ENCODE measurements at places on chromosomes 1 and 21. TPM values are rescaled to one million over a fixed set of nuclear protein-coding genes. Genes with fewer than 3 reads are reported as not detected.

CDC14A gene
- 5.2 TPM for total RNA-seq

C4BPA gene
- total RNA-seq, result not detected

TCHHL1 gene
- total RNA-seq, result not detected

- DNase-seq, result no peak
Measured at GRCh38 chr1:60071296-60071695, 2.3 kb downstream of the C1orf87 start.

CHRM3 gene
- total RNA-seq, result 0.20 TPM

GRCh38 chr1:231093156-231093922 lies 53.3 kb upstream of the FAM89A start:
- peak; percentile 26 for DNase-seq

MOB3C gene
- 10.3 TPM for total RNA-seq

TSPAN2 gene
- 1.4 TPM for total RNA-seq

JAM2 gene
- 1.7 TPM for total RNA-seq
